ENCODE measurements at places on chromosomes 16 and 17. TPM values are rescaled to one million over a fixed set of nuclear protein-coding genes. Genes with fewer than 3 reads are reported as not detected.

SDR42E2 gene
- total RNA-seq: not detected

DNA sequence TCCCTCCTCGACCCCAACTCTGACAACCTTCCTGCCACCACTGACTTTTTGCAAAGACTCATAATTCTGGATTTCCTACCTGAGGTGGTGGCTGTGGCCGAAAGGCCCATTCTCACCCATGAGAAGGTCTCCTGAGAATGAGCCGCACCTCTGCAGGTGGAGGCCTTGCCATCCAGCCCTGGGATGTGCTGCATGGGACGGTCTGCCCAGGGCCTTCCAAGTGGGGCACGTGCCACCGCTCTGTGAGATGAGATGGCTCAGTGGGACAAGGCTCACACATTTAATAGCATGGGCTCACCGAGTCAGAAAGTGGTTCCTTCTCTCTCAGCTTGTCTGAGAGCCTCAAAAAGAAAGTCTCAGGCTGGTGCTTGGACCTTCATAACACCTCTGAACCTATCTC lies 112.8 kb downstream of the AMFR start:
- peaks cover 6% of the 10 kb centered on the region for H3K27me3 ChIP-seq
- H3K4me1 ChIP-seq: peaks cover 3% of the 10 kb centered on the region
- no peak overlapping the region for H3K4me3 ChIP-seq
- DNase-seq: no peak
- no peak overlapping the region for H3K27ac ChIP-seq

GRCh38 chr17:7886227-7887037 lies 2.2 kb upstream of the CHD3 start:
- H3K27ac ChIP-seq: no peak overlapping the region
- peaks cover 16% of the 10 kb centered on the region for H3K36me3 ChIP-seq
- H3K27me3 ChIP-seq: no peaks in the 10 kb centered on the region
- DNase-seq: peak; percentile 65
- H3K4me1 ChIP-seq: no peaks in the 10 kb centered on the region

DNA sequence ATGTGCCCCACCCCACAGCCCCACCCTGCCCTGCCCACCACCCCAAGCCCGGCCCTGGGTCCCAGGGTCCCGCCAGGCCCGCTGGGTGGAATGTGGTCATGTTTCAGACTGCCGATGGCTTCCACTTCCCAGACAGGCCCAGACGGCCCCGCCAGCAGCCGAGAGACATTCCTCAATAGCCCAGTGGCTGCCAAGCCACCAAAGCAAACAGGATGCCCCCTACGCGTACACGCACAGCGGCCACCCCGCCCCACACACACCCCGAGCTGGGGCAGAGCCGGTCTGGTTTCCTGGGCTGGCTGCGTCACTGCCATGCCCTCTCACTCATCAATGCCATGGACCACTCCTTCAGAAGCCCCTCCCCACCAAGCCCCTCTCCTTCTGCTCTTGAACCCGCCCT lies 1.2 kb upstream of the KRT17 start:
- no peak for DNase-seq
- no peak overlapping the region for H3K4me3 ChIP-seq
- H3K36me3 ChIP-seq: no peaks in the 10 kb centered on the region
- H3K27me3 ChIP-seq: no peaks in the 10 kb centered on the region
- no peak overlapping the region for H3K27ac ChIP-seq

ALDOC gene
- total RNA-seq: 85.8 TPM

Data from activated naive CD8-positive, alpha-beta T cell treated with anti-CD3 and anti-CD28 coated beads for 36 hours (primary cell).